ENCODE measurements at places on chromosomes 11 and 22.

- DNase-seq, result no peak
Measured at GRCh38 chr11:76955459-76956114, 78.6 kb upstream of the B3GNT6 start.

DNA sequence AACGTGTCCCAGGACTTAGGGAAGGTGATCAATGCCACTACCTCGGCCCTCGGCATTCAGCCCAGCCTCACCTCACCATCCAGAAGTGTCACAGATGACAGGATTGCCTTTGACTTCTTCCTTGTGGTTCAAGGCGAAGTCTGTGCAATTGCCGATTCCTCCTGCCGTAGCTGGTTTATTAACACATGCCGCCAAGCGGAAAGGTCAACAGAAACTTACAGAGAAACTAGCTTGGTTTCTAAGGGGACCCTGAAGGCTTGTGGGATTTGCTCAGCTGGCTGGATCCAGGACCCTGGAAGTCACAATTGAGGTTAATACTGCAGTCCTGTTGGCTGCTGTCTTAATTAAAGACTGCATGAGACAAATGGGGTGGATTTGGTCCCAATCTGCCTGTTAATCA, 65.6 kb downstream of the SHANK2 start:
- no peak for DNase-seq

GRCh38 chr11:36452961-36453360, 57.1 kb downstream of the TRAF6 start:
- no peak for DNase-seq

- DNase-seq, result no peak
Measured at GRCh38 chr11:47378010-47378835, at the start of gene SPI1. Gene SPI1 (minus strand): TSS chr11:47378547. CDS start chr11:47378353, 194 bp downstream.

All from esophagus squamous epithelium (tissue), 5 donors.